Stimulated activated CD8-positive, alpha-beta memory T cell treated with anti-CD3 and anti-CD28 coated beads, Interleukin-4, amount 100 ng/mL, for 4 hours (primary cell): ENCODE measurements at places on chromosomes 7 and 10.

DNA sequence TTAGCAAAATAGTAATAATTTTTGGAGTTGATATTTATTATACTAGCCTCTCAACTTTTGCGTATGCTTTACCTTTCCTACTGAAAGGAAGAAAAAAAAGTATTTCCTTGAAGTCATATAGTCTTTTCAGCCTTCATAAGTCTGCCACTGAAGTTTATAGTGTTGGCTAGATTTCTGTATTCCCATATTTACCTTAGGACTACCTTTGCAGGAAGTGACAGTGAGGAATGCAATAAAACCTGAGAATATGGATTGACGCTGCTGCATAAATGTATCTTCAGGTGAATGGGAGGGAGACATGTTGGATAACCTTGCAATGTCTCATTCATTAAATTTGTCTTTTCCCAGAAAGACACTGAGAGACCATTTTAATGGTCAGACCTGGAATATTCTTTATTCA is 6.6 kb upstream of the LRRTM3 start:
- DNase-seq, result no peak

- no peak for DNase-seq
Measured at GRCh38 chr7:91082038-91082437, 182.2 kb upstream of the FZD1 start.

GRCh38 chr10:24822590-24822989 is 98.9 kb upstream of the ARHGAP21 start:
- DNase-seq, result no peak

DNA sequence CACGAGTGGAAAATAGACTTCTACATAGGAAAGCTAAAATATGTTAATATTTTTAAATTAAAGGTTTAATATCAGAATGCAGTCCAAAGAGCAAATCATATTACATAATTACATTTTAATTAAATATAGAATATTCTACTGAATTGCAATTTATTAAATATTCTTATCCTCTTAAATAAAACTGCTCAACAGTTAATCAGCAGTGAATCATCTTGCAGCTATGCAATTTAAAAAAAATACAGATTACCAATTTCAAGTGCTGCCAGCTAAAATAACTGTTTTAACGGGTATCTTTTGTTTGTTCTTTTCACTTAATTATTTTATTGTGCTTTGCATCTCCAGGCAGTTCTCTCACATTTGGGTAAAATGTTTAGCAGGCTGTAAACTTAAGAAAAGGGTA is 82.2 kb downstream of the ZNRF2 start:
- DNase-seq, result no peak

DNA sequence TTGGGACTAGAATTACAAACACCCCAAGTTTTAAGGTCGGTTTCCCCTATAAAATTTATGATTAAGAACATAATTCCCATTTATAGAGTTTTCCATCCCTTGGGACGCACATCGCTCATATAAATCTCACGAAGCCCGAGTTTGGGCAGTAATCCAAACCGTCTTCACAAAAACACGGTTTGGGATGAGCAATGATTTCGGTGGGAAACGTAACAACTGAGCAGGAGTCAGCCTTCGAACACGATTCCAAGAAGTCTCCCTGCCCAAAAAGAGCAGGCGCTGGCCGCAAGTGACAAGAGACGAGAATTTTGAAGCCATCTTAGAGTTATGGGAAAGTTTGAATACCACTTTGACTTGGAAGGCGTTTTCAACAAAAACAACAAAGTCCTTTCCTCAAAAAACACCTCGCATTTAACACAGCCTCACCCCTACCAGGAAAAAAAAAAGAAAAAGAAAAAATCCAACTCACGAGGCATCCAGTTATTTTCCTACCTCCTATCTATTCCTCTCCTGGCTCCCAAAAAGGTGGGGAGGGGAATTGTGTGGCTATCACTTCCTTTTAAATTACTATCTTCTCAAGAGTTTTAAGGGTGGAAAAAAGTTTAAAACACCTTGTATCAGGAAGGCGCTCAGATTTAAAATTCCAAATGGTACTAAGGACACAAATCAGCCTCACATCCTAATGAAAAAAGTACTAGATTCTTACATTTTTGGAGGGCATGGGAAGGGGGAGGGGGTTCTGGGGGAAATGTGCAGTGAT is 1.6 kb downstream of the SEPHS1 start:
- no peak for DNase-seq

GRCh38 chr10:116892907-116893685 is 43.8 kb downstream of the ENO4 start:
- DNase-seq, result no peak

DNA sequence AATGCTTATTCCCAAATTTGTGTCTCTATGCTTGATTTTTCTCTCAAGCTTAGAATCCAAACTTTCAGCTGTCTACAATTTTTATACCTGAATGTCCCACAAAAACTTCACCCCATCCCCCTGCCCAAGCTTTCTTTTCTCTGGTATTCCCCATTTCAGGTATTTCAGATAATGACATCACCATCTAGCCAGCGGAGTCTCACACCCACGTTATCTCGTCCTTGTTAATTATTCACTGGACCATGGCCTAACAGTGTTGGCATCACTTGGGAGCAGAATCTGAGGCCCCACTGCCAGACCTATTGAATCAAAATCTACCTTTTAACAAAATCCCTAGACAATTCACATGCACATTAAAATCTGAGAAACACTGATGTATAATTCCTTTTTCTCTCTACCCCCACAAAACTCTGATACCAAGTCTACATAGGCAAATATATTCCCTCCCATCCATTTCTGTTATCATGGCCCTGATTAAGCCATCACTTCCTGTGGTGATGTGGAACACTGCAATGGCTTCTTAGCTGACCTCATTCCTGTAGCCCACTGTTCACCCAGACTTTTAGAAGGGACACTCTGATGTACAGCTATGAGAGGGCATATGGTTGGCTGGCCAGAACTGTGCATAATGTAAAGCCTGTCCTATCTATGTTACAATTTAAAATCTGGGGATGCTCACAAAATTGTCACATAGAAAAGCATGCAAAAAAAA is 31.4 kb downstream of the ZNF438 start:
- DNase-seq, result no peak

DNA sequence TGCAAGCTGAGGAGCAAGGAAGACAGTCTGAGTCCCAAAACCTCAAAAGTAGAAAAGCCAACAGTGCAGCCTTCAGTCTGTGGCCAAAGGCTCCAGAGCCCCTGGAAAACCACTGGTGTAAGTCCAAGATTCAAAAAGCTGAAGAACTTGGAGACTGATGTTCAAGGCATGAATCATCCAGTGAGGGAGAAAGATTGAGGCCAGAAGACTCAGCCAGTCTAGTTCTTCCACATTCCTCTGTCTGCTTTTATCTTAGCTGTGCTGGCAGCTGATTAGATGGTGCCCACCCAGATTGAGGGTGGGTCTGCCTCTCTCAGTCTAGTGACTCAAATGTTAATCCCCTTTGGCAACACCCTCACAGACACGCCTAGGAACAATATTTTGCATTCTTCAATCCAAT is 20.1 kb upstream of the MDFIC start:
- DNase-seq, result no peak

DNA sequence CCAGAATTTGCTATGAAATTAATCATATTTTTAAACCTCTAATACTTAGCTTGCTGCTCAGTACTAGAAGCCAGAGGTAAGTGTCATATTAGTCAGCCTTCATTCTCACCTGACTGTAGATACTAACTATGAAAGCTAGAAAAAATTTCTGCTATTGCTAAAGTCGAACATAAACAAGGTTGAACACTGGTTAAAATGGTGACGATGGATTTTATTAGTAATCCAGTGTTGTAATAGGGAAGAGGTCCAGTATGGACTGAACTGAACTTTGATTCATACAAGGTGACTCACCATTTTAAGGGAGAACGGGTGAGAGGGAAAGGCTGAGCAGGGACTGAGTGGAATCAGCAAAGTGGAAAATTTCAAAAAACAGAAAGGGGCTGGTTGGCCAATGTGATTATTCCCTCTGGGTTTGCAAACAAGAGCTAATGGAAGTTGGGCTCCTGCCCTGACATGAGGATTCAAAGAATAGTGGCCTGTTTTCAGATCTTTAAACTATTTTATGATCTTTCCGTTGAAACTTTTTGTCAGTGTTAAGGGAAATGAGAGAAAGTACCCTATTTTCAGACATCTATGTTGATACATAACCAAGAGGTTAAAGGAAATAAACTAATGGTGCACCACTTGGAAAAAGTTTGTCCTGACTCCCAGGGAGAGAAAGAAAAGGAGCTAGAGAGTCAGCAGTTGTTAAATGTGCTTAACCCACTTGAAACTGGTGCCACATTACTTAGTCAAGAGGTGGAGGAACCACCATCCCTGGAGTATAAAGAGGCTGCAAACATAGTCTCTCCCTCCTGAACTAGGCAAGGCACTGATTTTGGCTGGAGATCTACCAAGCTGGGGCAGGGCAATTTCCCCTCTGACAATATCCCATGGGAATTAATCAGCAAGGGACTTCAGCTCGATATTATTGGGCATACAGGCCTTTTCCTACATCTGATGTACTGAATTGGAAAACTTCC is 15.3 kb upstream of the AKR1C1 start:
- DNase-seq, result no peak

DNA sequence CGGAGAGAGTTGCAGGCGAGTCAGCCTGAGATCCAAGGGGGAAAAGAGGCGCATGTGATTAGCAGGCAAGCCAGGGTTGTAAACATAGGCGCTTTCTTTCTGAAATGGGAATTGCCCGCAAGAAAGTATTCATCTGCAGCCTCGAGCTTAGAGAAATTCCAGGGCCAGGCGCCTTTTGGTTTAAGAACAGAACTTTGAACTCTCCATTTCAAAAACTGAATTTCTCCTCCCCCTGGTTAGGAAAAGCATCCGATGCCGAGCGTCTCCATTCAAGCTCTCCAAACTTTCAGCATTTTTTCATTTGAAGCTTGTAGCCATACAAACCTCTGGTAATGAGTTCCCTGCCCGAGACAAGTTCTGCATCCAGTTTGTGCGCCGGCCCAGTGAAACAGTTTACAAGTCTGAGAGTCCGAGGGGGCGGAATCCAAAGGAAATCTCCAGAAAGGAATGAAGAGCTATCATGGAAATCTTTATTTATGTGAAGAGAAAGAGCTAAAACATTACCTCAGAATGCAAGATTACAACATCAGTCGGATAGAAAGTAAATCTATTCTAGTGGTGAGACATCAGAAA is 69.9 kb downstream of the FAM204A start:
- no peak for DNase-seq

DNA sequence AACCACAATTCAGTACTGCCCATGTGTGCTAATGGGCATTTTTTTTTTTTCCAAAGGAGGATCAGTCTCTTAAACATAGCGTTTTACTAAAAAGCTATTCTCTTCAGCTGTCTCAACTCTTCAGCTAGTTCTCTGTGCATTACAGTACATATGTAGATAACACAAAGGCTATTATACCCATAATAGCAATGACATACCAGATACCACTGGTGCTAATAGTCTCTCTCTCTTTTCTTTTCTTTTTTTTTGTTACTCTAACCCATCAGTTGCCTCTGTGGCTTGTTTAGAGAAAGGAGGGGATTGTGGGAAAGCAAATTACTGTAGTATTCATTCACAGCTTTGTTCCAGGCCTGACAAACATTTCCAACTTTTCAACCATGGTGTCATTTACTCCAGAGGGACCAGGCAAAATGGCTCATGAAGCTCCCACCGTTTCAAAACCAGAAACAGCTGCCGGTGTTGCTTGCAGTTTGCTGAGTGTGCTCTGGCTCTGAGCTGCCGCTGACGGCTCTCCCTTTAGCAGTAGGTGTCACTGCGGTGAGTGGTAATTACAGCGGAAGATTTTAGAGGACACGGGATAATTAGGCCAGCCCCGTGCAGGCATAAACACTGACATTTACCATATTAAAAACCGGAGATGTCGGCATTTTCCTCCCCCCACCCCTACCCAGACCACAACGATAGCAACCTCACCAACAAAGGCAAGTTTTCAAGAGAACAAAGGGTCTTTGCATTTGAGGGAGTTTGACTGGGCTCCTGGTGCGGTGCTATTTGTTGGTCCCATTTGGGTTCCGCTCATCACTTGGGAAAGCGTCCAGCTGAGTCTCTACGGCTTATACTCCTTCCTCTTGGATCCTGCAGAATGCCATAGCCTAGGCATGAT is 1005.5 kb downstream of the KCNMA1 start:
- no peak for DNase-seq

DNA sequence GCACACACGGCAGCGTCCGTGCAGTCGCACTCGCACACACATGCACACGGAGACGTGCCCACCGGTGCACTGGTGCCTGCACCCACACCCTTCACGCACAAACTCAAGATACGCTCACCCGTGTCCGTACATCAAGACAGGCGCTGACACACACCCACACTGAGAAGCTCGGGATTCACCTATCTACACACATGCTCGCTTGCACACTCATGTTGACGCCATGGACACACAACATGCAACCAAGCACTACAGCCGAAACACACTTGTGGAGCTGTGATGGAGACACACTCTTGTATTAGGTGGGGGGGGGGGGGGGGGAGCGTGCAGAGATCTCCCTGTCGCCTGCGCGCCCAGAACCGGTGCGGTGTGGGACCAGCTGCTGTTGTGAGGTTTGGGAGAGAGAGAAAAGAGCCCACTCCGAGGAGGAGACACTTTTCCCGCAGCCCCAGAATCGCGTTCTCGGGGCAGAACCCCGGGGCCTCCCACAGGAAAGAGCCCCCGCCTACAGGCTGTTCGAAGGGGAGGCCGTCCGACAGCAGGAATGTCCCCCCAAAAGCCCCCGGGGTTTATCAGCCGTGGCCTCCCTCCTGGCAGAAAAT is 605 bp upstream of the NFKB2 start:
- peak; percentile 46 for DNase-seq

- no peak for DNase-seq
Measured at GRCh38 chr7:140485500-140486265, 6.4 kb upstream of the MKRN1 start.

GRCh38 chr7:148819697-148820360 is 64.3 kb downstream of the EZH2 start:
- no peak for DNase-seq

- DNase-seq, result no peak
Measured at GRCh38 chr7:21611129-21611528, 68.3 kb downstream of the DNAH11 start.

DNA sequence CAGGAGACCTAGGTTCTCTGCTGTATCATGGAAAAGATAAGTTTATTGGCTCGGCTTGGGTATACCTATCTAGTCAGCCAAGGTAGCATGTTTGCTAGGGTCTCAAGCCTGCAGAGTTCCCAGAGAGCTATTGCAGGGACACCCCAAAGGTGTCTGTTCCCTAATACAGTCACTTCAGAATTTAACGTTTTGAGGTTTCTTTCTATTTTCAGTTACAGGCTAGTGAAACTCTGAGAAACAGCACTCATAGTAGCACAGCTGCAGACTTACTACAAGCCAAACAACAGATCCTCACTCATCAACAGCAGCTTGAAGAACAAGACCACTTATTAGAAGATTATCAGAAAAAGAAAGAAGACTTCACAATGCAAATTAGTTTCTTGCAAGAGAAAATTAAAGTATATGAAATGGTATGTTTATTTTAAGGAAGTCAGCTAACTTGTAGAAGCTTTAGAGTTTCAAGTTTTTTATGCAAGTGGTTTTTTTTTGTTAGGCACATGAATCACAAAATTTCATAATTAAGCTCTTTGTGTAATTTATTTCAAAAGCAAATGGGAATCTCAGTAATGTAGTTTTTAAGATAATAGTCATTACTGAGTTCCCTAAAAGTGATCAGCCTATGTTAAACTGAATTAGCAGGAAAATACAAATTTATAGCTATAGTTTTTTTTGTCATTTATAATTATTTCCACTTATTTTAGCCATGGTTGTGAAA is 54.9 kb downstream of the AKAP9 start:
- DNase-seq, result no peak

GRCh38 chr10:95245425-95246055 is 45.3 kb downstream of the PDLIM1 start:
- DNase-seq, result no peak
